ENCODE measurements at places on chromosomes 7 and 10.

DNA sequence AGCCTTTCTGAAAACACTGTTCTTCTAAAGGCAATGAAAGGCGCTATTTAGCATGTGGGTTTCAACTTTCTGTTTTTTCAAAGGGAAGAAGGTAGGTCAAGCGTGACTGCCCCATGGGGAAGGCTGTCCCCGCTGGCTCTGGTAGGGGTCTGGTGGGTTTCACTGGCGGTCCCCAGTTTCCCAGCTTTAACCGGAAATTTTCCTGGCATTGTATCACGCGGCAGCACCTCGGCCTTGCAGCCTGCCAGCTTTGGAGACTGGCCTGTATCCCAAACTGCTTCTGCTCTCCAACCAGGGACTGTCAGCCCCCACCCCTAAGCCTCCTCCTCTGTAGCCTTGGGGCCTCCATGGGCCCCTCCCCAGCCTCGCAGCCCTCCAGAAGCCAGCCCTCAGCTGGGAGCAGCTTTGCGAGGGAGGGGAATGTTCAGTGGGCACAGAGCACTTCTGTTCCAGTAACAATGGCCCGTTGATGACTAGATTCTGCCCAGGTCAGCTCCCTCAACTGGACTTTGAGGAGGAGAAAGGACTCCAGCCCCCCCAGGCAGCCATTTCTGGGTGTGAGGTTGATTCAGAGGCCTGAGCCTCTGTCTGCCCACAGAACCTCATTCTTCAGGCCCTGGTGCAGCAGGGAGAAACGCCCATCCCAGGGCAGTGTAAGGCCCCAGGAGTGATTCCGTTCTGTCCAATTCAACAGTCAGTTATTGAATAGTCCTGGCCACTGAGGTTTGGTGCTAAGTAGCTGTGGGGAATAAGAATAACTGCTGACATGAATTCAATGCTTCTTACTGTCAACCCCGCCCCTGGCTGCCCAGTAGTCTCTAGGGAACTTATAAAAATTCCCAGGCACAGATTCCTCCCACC is 17.1 kb downstream of the CHST3 start:
- peak; percentile 71 for DNase-seq

DNA sequence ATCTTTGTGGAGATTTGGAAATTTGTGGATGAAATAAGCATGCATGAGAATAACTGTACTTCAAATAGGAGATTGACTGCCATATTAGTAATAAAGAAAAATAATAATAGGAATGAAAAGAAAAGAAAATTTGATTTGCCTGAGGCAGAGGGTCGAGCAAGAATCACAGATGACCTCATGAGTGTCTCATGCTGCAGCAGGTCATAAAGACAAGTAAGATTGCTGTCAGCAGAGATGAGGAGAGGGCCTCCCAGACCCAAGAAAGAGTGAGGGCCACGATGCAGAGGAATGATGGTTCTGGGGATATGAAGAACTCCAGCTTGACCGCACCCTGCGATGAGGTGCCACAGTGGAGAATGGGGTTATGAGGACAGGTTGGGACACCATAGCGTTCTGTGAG is 39.2 kb downstream of the TOMM7 start:
- no peak for DNase-seq

- no peak for DNase-seq
Observed at GRCh38 chr10:4296161-4296560, 511.2 kb upstream of the KLF6 start.

DNA sequence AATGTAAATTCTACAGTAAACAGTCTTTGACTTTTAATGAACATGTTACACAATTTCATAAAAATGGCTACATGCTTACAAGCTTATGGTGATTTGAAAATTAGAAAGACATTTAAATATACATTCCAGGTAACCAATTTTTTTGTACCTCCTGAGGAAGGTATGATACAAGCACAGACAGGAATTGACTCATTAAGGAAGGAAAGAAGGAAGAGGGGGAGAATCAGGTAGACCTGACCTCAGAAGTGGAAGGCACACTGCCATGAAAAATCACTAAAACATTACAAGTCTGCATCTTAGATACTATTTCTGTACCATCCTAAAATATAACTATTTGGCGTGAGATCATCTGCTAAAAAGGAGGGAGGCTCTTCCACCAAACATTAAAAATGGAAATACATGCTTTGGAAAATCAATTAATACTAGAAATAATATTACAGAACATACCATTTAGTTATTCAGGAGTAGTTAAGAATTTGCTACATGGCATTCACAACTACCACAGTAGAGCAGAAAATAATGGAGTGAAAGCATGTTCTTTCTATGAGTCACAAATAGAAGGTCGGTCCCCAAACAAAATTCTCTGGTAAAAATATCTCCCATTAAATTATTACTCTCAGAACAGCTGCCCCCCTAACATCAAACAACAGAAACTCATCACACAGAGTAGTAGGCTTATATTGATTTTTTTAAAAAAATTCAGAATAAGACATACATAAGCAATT is 15.2 kb downstream of the RAB11FIP2 start:
- no peak for DNase-seq

- DNase-seq, result peak; percentile 84
Observed at GRCh38 chr7:149880638-149881311, 7.0 kb downstream of the ATP6V0E2 start.

- DNase-seq, result no peak
Observed at GRCh38 chr10:69459893-69460575, 8.8 kb downstream of the TSPAN15 start.

DNA sequence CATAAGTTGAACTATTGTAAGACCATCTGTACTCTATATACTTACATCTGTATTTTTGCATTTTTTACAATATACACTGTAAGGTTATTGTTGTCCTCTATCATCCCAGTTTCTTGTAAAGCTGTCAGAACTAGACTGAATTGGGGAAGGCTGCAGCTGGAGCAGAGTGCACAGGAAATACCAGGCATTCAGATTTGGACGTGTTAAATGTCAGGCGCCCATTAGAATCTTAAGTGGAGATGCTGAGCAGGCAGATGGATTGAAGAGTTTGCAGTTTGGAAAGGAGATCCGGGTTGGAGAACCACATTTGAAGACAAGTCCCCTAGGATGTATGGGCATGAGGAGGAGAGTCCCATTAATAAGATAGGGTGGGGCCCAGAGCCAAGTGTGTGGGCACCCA is 40.4 kb downstream of the MTURN start:
- DNase-seq, result no peak

DNA sequence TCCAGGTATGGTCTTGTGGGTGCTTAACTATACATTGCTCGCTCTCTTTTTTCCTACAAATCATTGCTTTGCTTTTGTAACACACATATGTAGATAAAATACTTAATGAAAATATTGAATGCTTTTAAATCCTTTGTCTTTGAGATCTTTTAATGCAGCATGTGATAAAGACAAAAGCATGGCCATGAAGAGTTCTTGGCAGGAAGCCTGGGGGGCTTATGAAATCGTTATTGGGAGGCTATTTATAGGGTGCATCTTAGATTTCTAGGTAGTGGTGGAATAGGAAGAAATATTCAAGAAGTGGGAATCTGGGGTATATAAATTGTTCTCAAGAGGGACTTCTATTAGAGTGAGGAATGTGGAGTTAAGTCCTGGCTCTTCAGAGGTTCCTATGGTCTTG is 21.9 kb downstream of the UBE2D1 start:
- DNase-seq, result no peak

- no peak for DNase-seq
Observed at GRCh38 chr10:78911533-78912340, 157.0 kb upstream of the ZMIZ1 start.

Data from nucleus accumbens (tissue), 56 donors.